ENCODE measurements at places on chromosomes 2 and 18. TPM values are rescaled to one million over a fixed set of nuclear protein-coding genes. Genes with fewer than 3 reads are reported as not detected.

DNA sequence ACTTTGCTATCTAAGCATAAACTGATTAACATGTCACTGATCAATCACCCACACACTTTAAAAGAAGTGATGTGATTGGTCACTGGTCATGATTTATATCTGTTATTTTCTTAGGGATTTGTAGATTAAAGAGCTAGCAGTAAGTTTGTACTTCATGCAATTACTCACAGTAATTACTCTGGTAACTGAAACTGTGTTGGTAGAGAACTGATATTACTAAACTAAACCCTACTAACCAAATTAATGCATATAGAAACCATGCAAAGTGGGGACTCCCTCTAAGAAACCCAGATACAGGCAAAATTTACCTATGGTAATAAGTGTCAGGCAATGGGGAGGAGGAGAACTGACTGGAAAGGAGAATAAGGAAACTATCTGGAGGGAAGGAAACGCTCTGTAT, 44.8 kb upstream of the C2orf15 start:
- DNase-seq: no peak

- DNase-seq: no peak
These were observed 199.8 kb upstream of the NRP2 start for GRCh38 chr2:205482399-205483081.

Gene DLX1
- total RNA-seq: 0.61 TPM

GRCh38 chr2:88165332-88166003, 4.7 kb upstream of the THNSL2 start:
- DNase-seq: no peak

GRCh38 chr2:170457742-170458141, 257.4 kb upstream of the SP5 start:
- no peak for DNase-seq

GRCh38 chr2:126765395-126765794, 109.4 kb downstream of the GYPC start:
- no peak for DNase-seq

Gene CFAP65
- total RNA-seq: 1.1 TPM

Gene LIPG
- total RNA-seq: 10.2 TPM

DNA sequence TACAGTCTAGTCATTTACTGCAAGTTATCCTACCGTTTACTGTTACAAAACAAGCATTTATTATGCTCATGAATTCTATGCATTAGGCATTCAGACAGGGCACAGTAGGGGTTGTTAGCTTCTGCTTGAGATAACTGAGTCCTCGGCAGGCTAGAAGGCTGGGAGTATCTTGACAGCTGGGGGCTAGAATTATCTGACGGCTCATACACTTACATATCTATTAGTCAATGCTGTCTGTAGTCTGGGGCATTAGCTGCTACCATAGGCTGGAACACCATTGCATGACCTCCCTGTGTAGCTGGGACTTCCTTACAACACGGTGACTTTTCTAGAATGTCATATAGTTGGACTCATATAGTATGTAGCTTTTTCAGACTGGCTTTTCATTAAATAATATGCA, 61.9 kb upstream of the ALK start:
- DNase-seq: no peak

- DNase-seq: peak; percentile 57
These were observed 26.6 kb upstream of the IHH start for GRCh38 chr2:219087361-219087760.

DNA sequence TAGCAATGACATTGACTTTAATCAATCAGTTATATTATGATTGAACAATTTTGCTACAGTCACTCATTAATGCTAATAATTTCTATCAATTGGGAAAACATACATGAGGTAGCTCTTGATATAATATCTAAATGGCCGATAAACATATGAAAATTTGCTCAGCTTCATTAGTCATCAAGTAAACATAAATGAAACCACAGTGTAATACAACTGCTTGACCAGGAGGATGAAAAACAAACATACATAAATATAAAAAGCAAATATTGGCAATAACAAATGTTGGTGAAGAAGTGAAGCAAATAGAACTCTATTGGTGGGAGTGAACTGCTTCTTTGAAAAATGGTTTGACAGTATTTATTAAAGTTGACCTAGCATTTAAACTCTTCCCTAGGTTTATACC, 130.9 kb downstream of the ASXL3 start:
- no peak for DNase-seq

GRCh38 chr2:75994759-75995158, 284.0 kb upstream of the GCFC2 start:
- no peak for DNase-seq

- no peak for DNase-seq
These were observed 198.2 kb downstream of the CTNNA2 start for GRCh38 chr2:79711098-79711497.

Gene TSPYL6
- 0.27 TPM for total RNA-seq

GRCh38 chr18:12840382-12840781, 43.7 kb downstream of the PTPN2 start:
- DNase-seq: no peak

DNA sequence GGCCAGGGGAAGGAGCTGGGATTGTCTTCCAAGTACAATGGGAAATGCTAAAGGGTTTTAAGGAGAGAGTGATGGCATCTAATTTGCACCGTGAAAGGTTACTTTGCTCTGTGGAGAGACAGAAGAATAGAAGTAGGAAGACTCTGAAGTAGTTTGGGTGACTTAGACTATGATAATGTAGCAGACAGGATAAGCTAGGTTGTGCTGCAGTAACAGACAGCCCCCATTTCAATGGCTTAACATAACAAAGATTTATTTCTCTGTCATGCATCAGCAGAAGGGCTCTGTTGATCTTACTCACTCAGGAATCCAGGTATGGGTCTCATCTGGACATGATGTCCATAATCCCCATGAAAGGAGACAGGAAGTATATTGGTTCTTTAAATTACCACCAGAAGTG, 26.4 kb downstream of the GNLY start:
- no peak for DNase-seq

Gene ZNF396
- total RNA-seq: 2.1 TPM

Gene MRO
- total RNA-seq: not detected
